Activated CD8-positive, alpha-beta memory T cell treated with anti-CD3 and anti-CD28 coated beads for 1 hour (primary cell): ENCODE measurements at places on chromosomes 4 and X.

DNA sequence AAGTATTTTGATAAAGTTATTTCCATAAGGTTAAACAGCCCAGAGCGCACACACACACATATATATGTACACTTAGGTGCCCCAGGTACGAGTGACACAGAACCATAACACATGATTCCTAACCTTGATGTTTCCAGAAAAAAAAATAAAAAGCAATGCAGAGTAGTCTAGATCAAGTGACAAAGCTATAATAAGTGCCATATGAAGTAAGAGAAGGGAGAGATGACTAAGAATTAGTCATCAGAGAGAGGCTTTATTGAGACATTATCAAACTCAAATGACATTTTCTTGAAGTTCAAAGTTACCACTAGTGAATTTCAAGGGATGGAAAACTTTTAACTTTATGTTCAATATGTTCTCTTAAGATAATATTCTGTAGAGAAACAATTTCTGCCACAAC is 215.0 kb downstream of the HTR2C start:
- DNase-seq: no peak

DNA sequence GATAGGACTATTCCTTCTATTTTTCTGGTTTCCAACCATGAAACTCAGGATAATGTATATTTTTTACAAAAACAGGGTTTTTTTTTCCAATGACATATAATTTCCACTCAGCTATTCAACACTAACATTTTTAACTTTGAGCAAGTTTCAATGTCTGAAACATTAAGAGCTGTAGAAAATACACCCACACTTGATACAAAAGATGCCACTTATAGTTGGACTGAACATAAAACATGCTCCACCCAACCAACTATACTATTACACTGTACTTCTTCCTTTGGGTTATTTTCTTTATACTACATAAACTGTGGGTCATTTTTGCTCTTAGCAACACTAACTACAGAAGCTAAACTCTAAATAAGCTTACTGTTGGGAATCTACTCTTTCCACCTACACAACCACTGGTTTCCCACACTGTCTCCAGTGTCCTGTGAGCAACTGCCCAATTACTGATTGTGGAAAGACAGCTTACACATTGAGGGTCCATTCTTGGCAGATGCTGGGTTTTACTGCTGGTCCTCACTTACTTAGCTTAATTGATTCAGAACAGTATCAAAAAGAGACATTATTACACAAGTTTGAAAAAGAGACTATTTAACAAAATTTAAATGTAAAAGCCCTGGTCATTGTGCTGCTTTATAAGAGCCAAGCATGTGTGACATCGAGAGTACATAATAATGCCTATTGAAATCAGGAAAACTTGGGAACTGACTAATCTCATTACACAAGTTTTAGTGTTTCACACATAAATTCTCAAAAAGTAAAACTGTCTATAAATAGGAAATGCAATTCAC is 6.3 kb downstream of the AMMECR1 start:
- DNase-seq: no peak

- DNase-seq: no peak
Observed at GRCh38 chr4:73676861-73677323, 56.7 kb upstream of the RASSF6 start.

DNA sequence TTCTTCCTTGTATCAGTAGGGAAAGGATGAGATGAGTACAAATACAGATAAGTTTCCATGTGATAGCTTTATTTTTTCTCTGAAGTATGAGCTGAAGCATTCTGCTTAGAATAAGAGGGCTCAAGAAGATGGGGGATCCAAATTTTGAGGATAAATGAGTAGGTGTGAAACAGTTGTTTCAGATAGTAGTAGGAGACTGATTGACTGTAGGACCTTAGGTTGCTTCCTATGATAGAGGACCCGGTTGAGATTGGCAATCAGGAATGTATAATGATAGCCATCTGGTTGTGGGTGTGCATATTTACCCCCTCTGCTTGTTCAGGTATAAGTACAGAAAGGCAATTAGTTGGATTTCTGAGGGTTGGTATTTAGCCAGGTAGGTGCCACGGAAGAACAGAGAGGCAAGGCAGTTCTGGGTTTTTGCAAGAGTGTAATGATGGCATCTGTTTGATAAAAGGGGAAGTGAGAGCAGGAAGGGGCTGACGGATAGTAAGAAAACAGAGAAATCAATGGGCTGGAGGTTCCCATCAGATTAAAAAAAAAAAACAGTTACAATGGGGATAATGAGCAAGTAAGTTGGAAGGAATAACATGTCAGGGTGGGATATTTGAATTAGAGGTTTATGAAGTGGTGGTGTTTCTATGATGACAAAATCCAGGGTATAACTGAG is 13.7 kb downstream of the OCRL start:
- no peak for DNase-seq

DNA sequence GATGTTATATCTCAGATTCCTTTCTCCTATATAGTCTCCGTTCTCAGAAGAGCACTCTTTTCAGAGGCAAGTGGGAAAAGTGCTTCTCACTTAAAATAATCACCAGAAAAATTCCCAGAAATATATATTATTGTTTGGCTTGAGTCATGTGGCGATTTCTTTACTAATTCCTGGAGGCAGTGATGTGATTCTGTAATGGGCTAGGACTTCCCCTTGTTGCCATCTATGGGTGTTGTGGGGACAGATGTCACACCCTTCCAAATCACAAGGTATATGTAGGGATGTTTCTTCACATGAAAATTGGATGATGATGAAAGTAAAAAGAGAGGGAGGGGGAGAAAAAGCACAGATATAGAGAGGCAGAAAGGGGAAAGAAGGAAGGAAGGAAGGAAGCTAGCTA is 553.4 kb downstream of the PPP4R3C start:
- DNase-seq: no peak

DNA sequence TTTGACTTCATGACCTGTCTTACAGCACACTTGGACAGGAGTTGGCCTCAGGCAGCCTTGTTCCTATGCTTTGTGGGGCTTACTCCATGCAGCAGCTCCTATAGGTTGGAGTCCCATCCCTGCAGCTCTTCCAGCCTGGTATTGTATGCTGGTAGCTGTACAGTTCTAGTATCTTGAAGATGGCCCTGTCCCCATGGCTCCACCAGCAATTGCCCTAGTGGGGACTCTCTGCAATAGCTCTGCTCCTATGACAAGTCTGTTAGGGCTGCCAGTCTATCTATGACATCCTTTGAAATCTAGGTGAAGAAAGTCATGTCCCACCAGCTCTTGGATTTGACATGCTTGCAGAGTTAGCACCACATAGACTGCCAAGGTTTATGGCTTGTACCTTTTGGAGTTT is 252.6 kb downstream of the ANTXR2 start:
- no peak for DNase-seq

- no peak for DNase-seq
Observed at GRCh38 chr4:21387683-21388082, 560.9 kb downstream of the KCNIP4 start.

DNA sequence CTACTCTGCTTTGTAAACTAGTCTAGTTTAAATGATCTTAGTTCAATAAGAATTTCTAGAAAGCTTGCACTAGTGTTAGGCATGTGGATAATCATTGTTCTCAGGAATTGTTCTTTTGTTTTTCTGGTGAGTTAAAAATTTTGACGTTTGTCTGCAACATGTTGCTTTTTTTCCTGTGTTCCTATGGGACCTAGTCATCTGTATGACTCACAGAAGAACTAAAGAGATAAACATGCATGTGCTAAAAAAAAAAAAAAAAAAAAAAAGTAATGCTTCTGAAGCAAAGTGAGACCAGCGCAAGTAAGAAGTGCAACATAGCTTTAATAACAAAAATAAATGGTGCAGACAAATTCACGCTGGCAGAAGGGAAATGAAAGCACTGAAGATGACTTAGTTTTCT is 471.2 kb downstream of the IQCM start:
- DNase-seq: no peak

- DNase-seq: no peak
Observed at GRCh38 chrX:132094164-132094563, 33.7 kb downstream of the FRMD7 start.

GRCh38 chr4:88878642-88879041 is 178.3 kb downstream of the FAM13A start:
- DNase-seq: no peak

DNA sequence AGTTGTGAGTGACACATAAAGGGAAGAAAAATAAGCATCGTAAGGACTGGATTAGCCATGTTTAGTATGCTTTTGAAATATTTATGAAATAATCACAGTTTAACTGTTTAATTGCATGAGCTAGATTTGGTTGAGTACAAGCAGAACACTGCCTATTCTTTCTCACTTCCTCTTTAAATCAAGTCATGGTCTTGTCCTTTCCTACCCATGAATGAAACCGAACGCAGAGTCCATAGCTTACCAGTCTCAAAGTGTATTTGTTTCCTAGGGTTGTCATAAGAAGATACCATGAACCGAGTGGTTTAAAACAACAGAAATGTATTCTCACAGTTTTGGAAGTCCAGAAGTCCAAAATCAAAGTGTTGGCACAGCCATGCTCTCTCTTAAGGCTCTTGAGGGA is 684.0 kb upstream of the MAGEB2 start:
- DNase-seq: no peak

DNA sequence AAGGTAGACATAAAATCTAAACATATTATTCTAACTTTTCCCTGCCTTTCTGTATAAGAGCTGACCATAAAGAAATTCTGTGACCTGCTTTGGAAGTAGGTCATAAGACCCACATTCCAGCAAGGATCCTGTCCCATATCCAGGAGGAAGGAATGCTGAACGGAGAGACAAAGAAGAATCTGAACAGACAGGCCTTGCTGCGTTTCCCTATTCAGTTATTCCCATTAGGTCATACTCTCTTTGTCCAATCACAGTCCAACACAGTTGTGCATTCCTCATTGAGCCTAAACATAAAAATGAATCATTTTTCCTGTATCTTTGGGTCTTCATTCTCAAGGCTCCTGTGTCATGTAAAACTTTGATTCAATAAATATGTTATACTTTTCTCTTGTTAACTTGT is 287.6 kb upstream of the TAPT1 start:
- no peak for DNase-seq

GRCh38 chr4:168150420-168151050 is 58.2 kb downstream of the ANXA10 start:
- no peak for DNase-seq

GRCh38 chr4:186118582-186118981 is 14.1 kb downstream of the FAM149A start:
- no peak for DNase-seq
